Calu3 (cell line): ENCODE measurements at places on chromosomes 11 and 22. TPM values are rescaled to one million over a fixed set of nuclear protein-coding genes. Genes with fewer than 3 reads are reported as not detected.

RBX1 gene
- total RNA-seq = 45.5 and 51.8 TPM in 2 replicates

GLYAT gene
- total RNA-seq = not detected in 2 replicates

MS4A7 gene
- total RNA-seq = not detected in 2 replicates

FXYD6 gene
- total RNA-seq = 0.61 and 0.78 TPM in 2 replicates

DEPDC7 gene
- total RNA-seq = 1.2 and 1.6 TPM in 2 replicates

TTC38 gene
- total RNA-seq = 31.9 and 34.0 TPM in 2 replicates

MOV10L1 gene
- not detected in 2 replicates for total RNA-seq

SLC37A2 gene
- 2.5 and 4.3 TPM in 2 replicates for total RNA-seq

OR8D1 gene
- not detected in 2 replicates for total RNA-seq

DBX1 gene
- total RNA-seq = not detected in 2 replicates

CCDC89 gene
- 0.26 and 0.44 TPM in 2 replicates for total RNA-seq

CDCA5 gene
- total RNA-seq = 53.4 and 55.4 TPM in 2 replicates

PDGFD gene
- 5.1 and 7.2 TPM in 2 replicates for total RNA-seq

STK33 gene
- total RNA-seq = 1.7 and 3.0 TPM in 2 replicates

RAG2 gene
- total RNA-seq = not detected in 2 replicates

KRTAP5-1 gene
- not detected in 2 replicates for total RNA-seq

MOGAT2 gene
- total RNA-seq = not detected in 2 replicates

OR51D1 gene
- total RNA-seq = not detected in 2 replicates

SLC22A8 gene
- not detected in 2 replicates for total RNA-seq

LGALS12 gene
- total RNA-seq = not detected in 2 replicates

LYVE1 gene
- total RNA-seq = not detected in 2 replicates

PIWIL4 gene
- 7.7 and 9.9 TPM in 2 replicates for total RNA-seq

FOLH1 gene
- 0.80 and 0.81 TPM in 2 replicates for total RNA-seq

IL10RA gene
- 0.05 and 0.76 TPM in 2 replicates for total RNA-seq

MAPK8IP1 gene
- total RNA-seq = 4.1 and 4.9 TPM in 2 replicates

PISD gene
- 45.9 and 53.4 TPM in 2 replicates for total RNA-seq

CASP5 gene
- total RNA-seq = not detected in 2 replicates
